ENCODE measurements at places on chromosomes 2 and 18.

GRCh38 chr2:213425618-213426017, 141.4 kb downstream of the SPAG16 start:
- DNase-seq: no peak

- DNase-seq: no peak
Measured at GRCh38 chr2:239601201-239601851, 200.5 kb upstream of the HDAC4 start.

DNA sequence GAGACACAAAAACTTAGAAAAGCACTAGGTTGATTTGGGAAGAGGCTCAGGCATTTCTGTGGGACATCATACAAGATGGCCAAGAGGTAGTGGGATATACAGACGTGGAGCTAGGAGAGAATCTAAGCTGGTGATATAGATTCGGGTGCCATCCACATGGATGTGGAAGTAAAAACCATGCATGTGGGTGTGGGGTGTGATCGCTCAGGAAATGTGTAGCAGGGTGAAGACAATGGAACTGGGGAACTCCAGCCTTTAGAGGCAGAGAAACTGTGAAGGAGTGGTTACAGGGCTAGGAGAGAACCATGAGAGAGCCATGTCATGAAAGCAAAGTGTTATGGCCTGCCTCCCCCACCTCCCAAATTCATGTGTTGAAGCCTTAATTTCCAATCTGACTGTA, 43.0 kb upstream of the CTLA4 start:
- no peak for DNase-seq

DNA sequence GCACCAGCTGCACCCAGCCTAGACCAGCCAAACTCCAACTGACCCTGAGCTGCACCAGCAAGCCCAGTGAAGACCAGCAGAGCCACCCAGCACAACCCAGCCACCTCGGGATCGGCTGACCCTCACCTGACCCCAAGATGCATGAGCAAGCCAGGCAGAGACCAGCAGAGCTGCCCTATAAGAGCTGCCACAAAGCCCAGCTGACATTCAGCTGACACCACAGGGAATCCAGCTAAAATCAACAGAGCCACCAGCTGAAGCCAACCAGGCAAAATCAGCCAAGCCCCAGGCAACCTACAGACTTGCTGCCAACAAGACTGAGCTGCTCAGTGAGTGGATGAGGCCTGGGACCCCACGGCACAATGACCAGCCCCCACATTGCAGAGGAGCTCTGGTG, 54.6 kb downstream of the CYP27C1 start:
- DNase-seq: no peak

- no peak for DNase-seq
Measured at GRCh38 chr18:24006712-24007313, 7.7 kb upstream of the TTC39C start.

DNA sequence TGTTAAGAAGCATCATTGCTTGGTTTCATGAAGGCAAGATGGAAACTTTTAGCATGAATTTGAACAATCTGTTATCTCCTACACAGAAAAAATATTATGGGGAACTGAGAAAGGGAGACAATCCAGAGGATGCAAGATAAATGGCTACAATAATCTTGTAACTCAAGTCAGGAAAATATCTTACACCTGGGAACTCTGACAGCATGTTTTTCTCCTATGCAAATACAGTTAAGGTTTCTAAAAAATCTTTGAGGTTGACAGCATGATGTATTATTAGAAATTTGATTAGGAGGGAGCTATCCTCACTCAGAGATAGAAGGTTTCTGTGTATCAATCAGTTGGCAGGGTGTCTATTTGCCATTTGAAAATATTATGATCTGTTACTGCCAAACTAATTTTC, 75.6 kb downstream of the GPD2 start:
- DNase-seq: no peak

GRCh38 chr2:211349031-211349430, 792.6 kb downstream of the CPS1 start:
- no peak for DNase-seq

GRCh38 chr2:109306190-109306589, 177.2 kb downstream of the SH3RF3 start:
- DNase-seq: no peak

- DNase-seq: no peak
Measured at GRCh38 chr2:204988836-204989235, 443.6 kb downstream of the PARD3B start.

- peak; percentile 60 for DNase-seq
Measured at GRCh38 chr2:181742922-181743722, 62.8 kb upstream of the NEUROD1 start.

- no peak for DNase-seq
Measured at GRCh38 chr2:12884713-12885282, 168.1 kb downstream of the TRIB2 start.

GRCh38 chr18:62366992-62367391, 41.9 kb downstream of the TNFRSF11A start:
- DNase-seq: no peak

DNA sequence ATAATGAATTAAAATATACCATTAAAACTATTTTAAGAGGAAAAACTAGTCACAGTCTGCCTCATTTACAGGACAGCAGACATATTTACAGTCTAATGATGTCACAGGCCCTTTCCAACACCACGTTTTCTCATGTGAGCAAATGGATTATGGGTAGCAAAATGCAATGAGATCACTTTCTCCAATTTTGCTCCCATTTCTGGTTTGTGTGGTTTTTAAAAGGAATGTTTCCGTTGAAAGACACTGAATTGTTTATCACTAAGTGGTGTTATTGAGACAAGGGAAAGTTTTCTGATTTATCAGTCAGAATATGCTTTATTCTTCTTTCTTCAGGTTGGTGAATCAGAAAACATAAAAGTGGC, 11.4 kb upstream of the NR4A2 start:
- DNase-seq: no peak

GRCh38 chr18:3110034-3110752, 97.2 kb upstream of the LPIN2 start:
- no peak for DNase-seq

DNA sequence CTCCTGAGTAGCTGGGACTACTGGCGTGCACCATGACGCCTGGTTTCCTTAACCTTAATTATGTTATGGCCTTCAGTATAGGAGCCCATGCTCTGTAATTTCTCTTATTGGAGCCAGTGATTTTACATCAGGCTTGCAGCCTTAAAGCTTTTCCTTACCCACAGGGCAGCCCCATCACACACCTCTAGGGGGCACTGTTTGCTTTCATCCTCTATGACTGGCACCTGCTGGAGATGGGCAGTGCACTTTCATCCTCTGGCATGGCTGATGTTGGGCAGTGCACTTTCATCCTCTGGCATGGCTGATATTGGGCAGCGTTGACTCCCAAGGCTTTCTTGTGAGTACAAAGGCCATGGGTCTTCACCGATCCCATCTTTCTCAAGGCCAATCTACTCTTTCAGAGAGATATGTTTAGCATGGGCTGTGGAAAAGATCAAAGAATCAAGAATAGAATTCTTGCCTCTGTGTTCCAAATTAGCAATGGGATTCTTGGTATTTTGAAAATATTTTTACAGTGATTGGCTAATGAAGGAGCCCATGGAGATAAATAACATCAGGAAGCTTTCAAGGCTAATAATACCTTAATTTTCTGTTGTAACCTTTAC, 80.7 kb upstream of the MEX3C start:
- peak; percentile 54 for DNase-seq

- DNase-seq: no peak
Measured at GRCh38 chr2:119463136-119463535, 31.5 kb downstream of the TMEM37 start.

GRCh38 chr2:86675511-86676015, 44.5 kb upstream of the RMND5A start:
- no peak for DNase-seq

- peak; percentile 43 for DNase-seq
Measured at GRCh38 chr2:138060301-138060635, 96.0 kb downstream of the HNMT start.

DNA sequence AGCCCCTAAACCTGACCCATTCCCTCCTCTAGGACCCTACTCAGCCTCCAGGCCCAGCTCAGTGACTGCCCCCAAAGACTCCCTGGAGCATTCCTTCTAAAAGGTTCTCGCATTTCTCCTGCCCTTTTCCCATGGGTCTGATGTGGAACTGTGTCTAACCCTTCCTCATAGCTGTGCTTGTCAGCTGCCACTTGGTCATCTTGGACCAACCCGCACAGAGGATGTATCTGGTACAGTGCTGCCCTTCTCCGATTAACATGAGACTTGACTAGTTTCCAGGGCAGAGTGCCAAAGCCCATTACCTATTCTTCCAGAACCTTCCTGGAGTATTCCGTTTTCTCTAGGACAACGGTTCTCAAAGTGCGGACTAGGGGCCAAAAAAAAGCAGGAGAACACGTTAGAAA, 518 bp upstream of the NFU1 start:
- DNase-seq: peak; percentile 28

DNA sequence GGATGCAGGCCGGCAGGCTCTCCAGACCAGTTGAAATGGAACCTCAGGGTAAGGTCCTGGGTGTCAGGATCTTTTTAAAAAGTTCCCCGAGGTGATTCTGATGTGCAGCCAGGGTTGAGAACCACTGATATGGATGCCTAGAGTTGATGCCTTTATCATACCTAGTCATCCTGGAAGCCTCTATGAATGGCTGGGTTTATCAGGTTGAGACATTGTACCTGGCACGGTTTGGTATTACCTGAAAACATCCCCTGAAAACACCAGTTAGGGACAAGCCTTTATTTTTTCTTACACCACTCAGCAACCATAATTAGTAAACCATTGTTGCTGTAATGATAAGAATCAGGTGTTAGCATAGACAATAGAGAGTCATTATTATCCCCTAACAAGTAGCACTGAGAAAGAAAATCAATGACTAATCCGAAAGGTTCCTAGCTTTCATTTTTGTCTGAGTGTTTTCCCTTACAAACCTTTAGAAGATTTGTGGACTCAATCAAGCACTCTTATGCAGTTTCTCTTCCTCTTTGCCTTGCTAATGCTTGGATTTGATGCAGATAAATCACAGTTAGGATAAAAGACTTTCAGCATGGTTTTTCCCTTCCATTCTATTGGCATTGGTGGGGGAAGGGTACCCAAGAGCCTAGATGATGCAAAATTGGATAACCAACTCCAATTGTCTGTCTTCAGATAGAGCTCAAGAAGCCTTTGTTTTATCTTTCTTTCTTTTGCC, 116.5 kb upstream of the LYPD6 start:
- no peak for DNase-seq

GRCh38 chr2:113854208-113854607, 35.7 kb upstream of the ACTR3 start:
- no peak for DNase-seq

GRCh38 chr2:120926463-120927264, 191.0 kb downstream of the GLI2 start:
- DNase-seq: no peak

- DNase-seq: no peak
Measured at GRCh38 chr2:23410596-23410995, 25.6 kb downstream of the KLHL29 start.

DNA sequence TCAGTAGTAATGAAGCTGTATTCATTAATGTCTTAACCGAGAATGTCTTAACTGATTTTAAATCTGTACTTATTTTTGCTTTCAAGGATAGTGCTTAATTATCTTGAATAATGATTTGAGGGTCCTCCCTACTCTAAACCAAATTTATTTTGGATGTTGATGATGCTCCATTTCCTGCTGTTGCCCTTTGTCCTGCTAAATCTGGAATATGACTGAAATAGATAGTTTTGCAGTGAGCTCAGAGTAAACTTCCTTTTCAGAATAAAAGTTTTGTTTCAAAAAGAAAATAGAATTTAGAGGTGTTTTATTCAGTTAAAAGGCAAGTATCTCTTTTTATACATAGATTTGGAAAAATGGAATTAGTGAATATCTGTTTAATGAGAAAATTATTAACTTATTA, 8.1 kb downstream of the NBEAL1 start:
- DNase-seq: no peak

- DNase-seq: no peak
Measured at GRCh38 chr2:67854103-67854743, 208.6 kb downstream of the C1D start.

Data from NCI-H1930 (cell line).